ENCODE measurements at places on chromosomes 11 and 22. TPM values are rescaled to one million over a fixed set of nuclear protein-coding genes. Genes with fewer than 3 reads are reported as not detected.

The MIF gene
- polyA plus RNA-seq, result 119 TPM

The SMC1B gene
- polyA plus RNA-seq, result 0.23 TPM

The OR4X1 gene
- polyA plus RNA-seq, result not detected

The TESMIN gene
- 19.3 TPM for polyA plus RNA-seq

The SMCO4 gene
- polyA plus RNA-seq, result 14.8 TPM

DNA sequence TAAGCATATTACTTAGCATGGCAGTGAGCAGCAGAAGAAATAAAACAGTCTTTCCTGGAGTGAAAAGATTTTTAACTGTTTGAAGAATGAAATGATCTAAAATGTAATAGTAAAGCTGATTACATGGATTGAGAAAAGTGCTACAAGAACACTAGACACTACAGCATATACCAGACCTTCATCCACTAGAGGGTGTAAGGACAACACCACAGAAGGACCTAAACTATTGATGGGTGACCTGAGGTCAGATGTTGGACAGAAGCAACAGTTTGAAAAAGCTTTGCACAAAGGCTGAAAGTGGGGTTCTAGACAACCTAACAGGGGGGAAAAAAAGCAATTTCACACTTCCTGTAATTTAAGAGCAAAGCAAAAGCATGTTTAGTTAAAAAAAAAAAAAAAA, 97.7 kb downstream of the RBFOX2 start:
- DNase-seq, result peak; percentile 75

GRCh38 chr11:57763568-57763967, 2.0 kb downstream of the CTNND1 start:
- peak; percentile 84 for DNase-seq

DNA sequence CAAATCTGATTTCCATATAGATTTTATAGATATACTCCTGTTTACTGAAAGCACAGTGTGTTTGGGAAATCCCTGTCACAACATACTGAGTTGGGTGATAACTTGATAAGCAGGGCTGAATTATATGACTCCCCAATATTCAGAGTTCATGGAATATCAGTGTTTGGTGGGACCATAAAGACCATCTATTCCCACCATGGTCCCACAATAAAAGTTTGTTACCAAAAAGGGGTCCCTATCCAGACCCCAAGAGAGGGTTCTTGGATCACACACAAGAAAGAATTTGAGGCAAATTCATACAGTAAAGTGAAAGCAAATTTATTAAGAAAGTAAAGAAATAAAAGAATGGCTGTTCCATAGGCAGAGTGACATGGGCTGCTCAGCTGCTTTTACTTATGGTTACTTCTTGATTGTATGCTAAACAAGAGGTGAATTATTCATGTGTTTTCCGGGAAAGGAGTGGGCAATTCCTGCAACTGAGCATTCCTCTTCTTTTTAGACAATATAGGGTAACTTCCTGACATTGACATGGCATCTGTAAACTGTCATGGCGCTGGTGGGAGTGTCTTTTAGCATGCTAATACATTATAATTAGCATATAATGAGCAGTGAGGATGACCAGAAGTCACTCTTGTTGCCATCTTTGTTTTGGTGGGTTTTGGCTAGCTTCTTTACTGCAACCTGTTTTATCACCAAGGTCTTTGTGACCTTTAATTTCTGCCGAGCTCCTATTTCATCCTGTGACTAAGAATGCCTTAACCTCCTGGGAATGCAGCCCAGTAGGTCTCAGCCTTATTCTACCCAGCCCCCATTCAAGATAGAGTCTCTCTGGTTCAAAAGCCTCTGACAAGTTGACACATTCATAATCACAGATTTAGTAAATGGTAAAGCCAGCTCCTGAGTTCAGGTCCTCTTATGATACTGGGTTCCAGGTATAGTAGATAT, 240.6 kb upstream of the PDGFD start:
- DNase-seq, result no peak

DNA sequence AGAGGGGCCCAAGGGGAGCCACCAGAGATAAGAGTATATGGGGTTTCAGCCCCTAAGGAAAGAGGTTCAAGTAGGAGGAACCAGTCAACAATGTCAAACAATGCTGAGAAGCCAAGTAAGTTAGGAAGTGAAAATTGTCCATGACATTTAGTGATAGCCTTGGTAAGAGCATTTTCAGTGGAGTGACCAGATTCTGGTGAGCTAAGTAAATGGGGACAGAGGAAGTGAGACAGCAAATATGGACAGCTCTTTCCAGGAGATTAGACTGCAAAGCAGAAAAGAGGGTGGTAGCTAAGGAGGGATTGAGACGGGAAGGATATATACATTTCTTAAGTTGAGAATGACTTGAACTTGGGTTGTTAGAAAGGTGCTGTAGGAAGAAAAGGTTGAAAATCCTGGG, 22.9 kb downstream of the POLD3 start:
- DNase-seq, result no peak

GRCh38 chr11:26847459-26847858, 125.6 kb upstream of the SLC5A12 start:
- no peak for DNase-seq

DNA sequence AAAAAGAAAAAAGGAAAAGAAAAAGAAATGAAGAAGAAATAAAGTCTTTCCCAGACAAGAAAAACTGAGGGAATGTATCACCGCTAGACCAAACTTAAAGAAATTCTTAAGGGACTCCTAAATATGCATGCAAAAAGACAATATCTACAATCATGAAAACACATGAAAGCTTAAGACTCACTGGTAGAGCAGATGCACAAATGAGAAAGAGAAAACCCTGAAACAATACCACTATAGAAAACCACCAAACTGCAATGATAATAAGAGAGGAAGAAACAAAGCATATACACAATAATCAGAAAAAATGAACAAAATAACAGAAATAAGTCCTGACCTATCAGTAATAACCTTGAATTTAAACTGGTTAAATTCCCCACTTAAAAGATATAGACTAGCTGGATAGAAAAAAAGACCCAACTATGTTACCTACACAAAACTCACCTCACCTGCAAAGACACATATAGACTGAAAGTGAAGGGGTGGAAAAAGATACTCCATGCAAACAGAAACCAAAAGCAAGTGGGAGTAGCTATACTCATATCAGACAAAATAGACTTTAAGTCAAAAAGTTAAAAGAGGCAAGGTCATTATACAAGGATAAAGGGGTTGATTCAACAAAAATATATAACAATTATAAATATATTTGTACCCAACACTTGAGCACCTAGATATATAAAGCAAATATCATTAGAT, 61.3 kb upstream of the NARS2 start:
- no peak for DNase-seq

- no peak for DNase-seq
These were observed 24.5 kb upstream of the GNB1L start for GRCh38 chr22:19879246-19879570.

DNA sequence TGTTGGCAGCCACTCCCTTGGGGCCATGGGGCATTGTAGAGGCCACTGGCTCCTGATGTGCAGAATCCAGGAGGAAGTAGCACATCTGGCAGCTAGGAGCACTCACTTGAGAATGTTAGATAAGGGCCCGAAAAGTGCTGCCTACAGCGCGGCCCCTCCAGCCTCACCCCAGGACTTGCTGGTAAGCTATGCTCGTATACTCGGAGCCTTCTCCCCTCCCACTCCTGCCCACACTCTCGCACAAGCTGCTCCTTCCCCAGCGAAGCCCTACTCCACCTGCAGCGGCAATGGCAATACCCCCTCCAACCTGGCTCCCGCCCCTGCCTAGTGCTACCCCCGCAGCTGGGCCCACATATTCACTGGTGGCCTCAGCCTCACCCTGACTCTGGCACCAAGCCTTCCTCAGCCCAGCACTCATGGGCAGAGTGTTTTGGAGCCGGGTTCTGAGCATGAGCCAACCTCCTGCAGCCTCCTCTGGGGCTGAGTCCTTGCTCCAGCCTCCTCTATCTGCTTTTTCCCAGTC, 47.7 kb downstream of the PDE2A start:
- no peak for DNase-seq

GRCh38 chr11:122375687-122376399, 259.8 kb upstream of the BLID start:
- no peak for DNase-seq

GRCh38 chr11:11757909-11758308, 83.9 kb upstream of the USP47 start:
- no peak for DNase-seq

DNA sequence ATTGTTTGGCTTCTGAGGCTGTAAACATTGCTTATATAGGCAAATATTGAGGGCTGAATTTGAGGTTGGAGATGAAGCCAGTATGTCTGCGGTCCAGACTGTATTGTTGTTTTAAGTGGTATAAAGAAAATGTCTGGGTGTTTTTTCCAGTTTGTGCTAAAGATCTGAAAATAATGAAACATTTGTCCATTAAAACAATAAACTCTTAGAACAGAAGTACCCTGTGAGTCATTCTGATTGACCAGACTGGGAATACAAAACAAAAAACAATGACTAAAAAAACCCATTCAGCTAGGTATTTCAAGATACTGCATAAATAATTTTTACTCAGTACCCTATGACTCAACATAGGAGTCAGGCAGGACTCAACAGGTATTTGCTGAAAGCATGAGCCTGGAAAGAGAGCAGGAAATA, 20.4 kb downstream of the ALKBH8 start:
- no peak for DNase-seq

DNA sequence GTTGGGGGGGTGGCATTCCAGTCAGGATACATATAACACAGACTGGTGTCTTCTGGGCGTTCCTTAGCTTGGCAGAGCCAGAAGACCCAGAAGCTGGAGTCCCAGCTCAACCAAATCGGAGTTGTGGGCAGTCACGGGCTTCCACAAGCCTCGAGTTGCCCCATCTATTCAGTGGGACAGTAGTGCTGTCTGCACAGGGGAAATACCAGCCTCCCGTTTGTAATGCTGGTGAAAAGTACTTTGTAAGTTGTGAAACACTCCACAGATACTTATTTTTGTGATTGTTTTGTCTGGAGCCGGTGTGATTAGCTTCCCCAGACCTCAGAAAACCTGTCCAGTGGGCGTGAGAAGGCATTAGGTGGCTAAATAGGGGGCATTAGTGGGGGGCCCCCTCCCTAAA, 13.6 kb downstream of the DGKZ start:
- DNase-seq, result no peak

DNA sequence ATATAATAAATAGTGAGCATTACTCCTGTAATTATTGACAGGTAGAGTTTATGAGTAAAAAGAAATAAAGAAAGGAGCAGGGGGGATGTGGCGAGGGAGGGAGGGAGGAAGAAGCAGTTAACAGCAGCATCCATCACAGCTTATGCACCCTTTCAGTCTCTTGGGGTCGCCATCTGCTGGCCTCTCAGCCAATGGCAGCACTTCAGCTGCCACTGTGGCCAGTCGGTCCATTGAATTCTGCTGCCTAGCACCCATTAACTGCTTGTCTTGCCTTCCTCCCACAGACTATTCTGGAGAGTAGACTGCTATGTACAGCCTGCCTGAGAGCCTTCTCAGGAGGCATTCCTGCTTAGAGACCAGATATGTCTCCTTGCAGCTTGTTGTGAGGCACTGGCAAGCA, 388.3 kb downstream of the TENM4 start:
- no peak for DNase-seq

- no peak for DNase-seq
These were observed 6.0 kb upstream of the RPL3 start for GRCh38 chr22:39325392-39325932.

GRCh38 chr11:100141201-100141600, 545.9 kb upstream of the ARHGAP42 start:
- DNase-seq, result no peak

DNA sequence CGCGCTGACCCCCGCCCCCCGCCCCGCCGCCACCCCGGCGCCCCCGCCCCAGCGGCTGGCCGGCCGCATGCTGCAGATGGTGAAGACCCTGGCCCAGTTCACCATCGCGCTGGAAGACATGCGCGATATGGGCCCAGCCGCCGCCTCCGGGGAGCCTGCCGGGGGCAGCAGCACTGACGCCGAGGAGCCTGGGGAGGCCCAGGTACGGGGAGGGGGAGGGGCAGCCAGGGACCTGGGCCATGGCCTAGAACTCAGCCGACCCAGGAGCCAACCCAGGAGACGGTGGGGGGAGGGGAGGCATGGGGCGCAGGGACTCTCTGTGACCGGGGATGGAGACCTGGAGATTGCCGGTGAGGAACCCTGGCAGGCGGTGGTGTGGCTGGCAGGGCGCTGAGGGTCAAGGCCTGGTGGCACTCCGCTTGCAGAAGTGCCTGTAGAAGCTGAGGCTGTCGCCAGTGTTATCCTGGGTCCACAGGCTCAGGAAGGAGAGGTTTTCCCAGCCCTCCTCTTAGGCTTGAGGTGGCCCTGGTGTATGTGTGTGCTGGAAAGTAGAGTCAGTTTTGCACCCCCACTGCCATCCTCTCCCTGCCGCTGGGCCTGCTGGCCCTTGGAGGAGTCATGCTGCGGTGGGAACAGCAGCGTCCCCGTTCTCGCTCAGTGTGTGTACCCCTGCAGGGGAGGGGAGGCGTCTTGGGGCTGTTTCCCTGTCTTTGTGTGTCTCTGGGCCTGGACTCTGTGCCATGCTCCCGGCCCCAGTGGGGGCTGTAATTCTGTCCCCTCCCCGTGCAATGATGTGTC, 32.9 kb upstream of the RELT start:
- DNase-seq, result no peak

DNA sequence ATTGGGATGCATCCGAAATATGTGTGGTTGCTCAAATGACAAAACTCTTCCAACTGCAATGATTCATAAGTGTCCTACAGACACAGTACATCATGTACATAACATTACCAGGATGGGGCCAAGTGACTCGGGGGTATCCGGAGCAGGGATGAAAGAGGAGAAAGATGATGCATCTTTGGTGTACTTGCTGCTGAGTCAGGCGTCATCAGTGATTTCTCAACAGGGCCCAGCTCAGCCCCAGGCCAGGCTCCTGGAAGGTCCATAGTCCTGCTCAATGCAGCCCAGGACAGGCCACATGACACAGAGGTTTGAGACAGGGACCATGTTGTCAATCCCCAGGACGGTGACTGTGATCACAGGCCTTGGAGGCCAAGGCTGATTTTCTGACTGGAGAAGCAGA, 59.3 kb downstream of the GGTLC2 start:
- DNase-seq, result no peak

- DNase-seq, result no peak
These were observed 102.9 kb upstream of the GAL start for GRCh38 chr11:68581439-68581838.

DNA sequence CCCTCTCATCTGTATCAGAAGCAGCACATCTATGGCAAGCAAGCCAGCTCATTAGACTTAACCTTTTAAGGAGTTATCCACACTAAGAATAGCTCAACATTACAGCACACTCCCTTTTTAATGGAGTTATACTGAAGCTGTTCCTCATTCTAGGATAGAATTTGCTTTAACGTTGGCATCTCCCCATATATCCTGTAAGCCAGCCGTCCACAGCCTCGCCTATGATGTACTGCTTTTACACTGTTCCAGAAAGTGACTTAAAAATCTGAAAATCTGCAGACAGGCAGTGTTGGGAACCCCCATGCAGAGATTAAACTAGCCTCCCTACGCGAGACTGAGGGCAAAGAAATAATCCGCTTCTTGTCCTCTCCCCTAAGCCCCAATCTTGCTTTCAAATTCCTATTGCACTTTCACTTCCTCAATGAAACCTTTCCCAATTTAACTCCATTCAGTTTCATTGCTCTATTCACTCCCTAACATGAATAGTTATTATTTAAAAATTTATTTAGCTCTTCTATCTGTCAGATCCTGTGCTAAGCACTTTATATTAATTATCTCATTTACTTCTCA, 225.0 kb downstream of the BLID start:
- no peak for DNase-seq

All from left kidney (tissue), 8 donors.